ENCODE measurements at places on chromosomes 1 and 21.

GRCh38 chr1:99818063-99818699, 32.0 kb upstream of the AGL start:
- no peak for DNase-seq

DNA sequence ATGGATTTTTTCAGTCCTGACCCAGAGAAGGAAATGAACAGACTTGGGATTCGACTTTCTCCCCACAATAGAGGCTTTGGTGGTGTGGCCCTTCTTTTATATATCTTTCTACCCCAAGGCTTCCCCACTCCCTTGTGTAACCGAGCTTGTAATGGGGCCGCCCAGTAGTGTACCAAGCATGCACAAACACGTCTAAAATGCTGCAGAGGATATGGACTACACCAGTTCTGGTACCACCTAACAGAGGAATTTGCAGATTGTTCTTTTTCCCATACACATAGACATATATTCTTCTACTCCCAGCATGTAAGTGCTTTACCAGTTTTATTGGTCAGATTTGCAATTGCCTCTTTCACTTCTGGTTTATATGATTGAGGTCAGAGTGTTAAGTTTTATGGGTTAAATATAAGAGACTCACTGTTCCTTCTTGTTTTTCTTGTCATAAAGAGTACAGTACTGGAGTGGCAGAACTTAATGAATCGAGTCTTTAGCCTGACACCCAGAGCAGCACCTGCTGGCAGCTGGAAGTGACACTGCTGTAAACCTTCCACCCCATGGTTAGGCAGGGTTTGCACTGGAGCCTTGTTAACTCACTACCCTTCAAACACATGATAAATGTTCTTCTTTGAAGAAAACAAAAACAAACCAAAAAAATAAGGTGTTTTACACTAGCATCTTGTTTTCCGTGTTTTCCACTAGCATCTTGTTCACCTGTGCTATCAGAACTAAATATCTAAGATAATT, 198.6 kb downstream of the PTPRC start:
- no peak for DNase-seq

DNA sequence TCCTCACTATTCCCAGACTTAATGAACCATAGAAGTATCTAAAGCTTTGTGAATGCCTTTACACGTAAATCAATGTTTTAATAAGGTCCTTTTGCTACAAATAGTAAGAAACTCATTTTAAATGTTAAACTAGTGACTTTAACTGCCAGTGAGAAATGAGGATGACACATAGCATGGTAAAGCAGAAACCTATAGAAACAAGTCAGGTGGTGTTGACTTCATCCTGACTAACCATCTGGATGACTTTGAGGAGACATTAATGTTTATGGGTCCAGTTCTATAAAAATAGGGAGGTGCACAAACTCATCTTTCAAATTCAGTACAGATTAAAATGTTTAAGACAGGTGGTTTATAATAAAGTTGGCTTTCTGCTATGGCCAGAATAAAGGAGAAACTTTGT, 85.4 kb downstream of the COLGALT2 start:
- DNase-seq: no peak

GRCh38 chr1:90393025-90393424, 324.1 kb downstream of the BARHL2 start:
- DNase-seq: no peak

DNA sequence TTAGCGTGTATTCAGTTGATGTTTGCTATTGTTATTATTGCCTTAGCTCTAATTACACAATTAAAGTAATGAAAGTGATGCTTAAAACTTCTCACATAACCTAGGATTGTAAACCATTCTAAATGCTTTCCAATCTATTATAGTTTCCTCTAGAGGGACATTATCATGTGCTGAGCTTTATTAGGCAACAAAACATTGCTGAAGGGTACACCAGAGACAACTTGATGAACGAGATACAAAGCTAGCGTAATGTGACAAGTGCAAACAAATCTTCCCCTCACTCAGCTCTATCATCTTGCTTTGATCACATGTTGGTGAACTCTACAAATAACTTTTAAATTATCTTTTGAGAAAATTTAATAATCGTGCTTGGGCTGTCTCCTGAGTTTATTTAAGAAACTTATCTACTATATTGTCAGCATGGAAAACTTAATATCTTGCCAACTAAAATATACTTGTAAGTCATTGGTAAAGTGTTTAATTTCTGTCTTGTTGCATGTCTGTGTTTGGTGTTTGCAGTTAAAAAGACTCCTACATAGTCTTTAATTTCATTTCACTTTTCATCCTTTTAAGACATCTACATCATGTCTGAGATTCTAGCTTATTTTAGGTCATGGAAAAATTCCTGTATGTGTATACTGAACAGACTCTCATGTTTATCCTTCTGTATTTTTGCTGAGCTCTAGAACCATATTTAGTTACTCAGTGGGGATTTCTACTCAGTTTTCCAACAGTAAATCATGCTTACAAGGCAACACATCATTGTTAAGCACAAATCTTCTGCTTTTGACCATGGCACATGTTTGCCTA, 104.2 kb upstream of the ADAMTS5 start:
- no peak for DNase-seq

- peak; percentile 98 for DNase-seq
Measured at GRCh38 chr1:234610666-234611224, 767 bp upstream of the IRF2BP2 start.

DNA sequence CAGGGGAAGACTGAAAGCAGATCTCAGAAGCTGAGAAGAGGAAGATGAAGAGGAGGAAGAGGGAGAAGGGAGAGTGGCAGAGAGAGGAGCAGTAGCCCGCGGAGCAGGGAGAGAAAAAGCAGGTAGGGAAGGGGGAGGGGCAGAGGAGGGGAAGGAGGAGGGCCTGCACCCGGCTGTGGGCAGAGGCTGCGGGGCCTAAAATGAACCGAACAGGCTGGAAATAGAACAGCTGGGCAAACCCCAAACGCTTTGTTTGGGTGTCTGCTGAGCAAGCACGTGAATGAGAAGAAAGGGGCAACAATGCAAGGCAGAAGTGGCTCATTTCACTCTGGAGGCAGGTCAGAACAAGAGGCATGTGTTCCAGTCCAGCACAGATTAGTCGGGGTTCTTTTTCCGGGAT, 33.5 kb downstream of the KCNC4 start:
- DNase-seq: peak; percentile 57

- no peak for DNase-seq
Measured at GRCh38 chr1:162230517-162230916, 146.1 kb downstream of the SPATA46 start.

DNA sequence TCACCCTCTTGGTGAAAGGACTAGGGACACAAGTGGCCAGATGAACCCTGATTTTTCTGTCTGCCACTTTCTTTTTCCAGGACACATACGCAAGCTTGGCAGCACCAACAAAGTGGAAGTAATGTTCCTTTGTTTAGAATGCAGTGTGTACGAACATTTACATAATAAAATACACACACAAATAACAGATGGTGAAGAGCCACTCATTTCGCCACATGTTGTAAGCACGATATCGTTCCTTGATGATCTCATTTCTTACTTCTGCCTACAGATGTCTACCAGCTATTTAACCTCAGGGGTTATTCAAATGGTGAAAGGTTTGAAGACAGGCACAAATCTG, 670.2 kb upstream of the CXADR start:
- no peak for DNase-seq

DNA sequence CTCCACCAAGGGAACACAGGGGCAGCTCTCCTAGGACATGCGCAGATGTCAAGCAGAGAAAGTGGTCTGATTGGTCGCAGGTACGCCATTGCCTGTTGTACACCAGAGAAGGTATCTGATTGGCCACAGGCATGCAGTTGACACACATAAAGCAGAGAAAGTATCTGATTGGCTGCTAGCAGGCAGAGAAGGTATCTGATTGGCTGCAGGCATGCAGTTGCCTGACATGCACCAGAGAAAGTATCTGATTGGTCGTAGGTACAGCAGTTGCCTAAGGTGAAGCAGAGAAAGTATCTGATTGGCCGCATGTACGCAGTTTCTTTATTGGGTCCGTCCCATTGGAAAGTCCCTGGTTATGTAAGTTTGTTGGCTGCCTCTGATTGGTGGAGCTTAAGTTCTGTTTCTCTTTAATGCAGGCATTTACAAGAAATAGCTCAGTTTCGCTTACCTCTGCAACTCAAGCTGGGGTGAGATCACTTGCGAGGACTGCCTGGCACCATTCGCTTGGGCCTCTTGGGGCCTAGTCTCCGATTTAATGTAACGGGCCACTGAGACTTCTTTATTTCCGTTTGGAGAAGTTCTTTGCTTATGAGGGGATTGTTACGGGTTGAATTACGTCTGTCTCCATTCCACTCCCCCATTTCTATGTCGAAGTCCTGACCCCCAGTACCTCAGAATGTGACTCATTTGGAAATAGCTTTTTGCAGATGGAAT, 74.2 kb downstream of the SIK1 start:
- no peak for DNase-seq

- peak; percentile 88 for DNase-seq
Measured at GRCh38 chr1:15128520-15129313, 24.8 kb upstream of the TMEM51 start.

DNA sequence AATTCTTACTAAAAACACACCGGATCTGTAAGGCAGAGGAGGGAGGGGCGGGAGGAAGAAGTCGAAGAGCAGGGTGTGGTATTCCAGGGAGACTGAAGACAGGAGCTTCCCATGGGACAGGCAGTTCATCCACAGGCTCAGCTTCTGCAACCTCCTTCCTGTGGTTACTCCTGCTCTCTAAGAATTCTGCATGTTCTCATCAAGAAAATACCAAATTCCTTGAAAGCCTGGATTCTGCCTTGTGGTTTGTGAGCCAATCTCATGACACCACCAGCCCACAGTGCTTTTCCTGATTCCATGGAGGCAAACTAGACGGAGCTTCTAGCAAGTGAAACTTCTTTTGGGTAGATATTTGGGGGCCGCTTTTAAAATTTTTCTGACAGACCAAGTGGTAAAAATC, 1.1 kb upstream of the ST6GALNAC3 start:
- no peak for DNase-seq
